ENCODE measurements at places on chromosomes 3 and 15.
A peak's percentile ranks its signal among the peaks of the same experiment; 100 is the strongest.

DNA sequence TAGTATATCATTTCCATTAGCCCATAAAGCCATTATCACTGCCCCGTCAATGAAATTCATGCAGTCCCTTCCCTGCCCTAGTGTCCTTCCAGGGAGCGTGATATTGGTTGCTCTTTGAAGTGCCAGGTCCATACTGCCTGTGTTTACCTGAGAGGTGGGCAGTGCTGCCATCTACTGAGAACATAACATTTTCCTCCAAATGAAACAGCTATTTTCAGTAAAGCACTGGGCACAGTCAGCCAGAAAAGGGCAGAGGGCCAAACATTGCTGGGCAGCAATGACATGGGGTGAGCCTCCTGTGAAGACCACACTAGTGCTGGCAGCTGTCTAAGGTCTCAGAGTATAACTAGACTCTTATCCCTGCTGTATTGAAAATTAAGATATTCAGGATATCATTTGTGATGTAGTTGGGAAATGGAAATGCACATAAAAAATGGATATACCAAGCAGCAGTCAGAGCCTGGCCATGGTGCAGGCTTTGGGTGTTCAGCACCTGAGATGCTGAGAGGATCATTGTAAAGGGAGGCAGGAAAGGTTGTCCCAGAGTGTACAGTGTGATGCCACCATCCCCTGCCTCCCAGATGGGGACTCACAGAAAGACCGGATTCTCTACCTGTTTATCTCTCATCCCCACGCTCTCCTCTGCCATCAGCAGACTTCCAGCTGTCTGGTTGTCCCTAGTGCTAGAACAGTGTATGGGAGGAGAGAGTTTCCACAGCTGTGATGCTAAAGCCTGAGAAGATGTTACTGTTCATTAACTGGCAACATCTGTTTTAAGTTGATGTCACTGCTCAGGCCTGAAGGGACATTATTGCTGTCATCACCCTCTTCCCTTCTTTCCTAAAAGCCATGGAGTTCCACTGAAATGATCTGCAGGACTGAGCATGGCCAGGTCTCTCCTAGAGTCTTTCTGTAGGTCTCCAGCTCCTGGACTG is 108.8 kb downstream of the ARNT2 start:
- DNase-seq, result no peak

GRCh38 chr3:28951772-28952556 is 328.9 kb upstream of the RBMS3 start:
- no peak for DNase-seq

DNA sequence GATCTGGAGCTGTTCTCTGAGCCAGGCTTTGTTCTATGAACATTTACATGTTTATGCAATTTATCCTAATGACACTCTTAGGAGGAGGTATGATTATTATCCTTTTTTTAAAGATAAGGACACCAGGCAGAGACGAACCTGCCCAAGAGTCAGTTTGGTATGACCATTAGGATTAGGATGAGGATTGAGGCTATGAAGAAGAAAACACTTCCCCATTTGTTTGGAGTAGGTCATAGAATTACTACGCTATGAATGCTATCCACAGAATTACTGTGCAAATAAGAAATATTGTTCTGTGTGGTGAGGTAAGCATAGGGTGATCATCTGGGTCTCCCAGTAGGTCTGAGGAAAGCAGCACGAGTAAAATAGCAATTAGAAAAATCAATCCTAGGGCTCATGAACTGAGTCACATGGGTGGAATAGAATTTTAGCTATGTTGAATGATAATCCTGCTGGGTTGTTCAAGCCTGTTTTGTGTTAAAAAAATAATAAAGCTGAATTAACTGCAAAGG is 23.9 kb downstream of the EIF4E3 start:
- no peak for DNase-seq

DNA sequence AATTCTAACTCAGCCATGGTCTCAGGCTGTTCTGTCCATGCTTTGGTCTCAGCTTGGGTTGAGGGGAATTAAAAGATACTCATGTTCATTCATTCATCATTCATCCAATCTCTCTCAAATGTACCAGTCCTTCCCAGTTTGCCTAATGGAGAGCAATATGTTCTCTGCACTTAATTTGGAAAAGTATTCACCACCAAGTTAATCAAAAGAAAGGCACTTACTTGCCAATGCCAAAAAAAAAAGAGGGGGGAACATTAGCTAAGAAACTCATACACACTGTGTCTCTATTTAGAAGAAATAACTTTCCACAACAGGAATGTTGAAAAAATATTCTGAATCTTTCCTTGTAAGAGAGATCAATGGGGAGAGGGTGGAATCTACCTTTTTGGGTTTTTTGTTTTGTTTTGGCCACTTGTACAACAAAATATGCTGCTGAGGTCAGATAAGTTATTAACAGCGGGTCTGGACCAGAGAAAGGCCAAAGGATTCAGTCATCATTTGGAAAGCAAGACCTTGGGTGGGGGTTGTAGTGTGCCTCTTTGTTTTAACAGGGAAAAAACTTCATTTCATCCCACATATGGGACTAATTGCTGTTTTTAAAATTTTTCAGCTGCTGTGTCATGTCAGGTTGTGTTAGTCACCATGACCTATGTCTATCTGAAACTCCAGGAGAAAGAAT is 152.3 kb downstream of the FBN1 start:
- no peak for DNase-seq

DNA sequence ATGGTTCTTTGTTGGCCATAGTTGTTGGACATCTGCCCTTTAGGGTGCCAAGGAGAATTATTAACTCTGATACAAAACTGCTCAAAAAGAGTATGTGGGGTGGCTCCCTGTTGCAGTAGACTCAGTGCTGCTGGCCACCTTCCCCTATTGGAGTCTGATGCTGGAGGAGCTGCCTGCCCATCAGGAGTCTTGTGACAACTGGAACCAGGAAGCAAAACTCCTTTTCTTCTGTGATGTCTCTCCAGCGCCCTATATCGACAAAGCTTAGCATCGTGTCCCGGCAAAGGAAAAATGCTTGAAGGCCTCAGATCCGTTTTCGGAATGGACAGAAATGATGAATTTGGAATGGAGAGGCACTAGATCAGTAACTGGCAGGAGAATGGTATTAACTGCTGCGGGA is 23.5 kb downstream of the PAK2 start:
- no peak for DNase-seq

DNA sequence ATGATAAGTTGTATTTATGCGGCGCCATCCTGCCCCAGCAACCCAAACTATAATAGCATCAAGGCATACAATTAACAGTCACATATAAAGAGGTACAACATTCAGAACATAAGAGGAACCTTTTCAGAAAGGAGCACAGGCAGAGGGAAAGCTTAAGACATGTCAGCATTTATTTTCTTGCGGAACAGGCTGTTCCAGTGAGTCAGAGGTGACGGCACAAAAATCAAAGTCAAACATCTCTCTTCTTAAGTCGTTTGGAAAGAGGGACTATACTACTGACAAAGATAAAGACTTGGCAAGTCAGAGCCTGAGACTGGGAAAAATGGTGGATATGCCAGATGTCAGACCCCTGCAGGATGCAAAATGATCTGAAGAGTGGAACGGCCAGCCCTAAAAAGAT is 128.4 kb downstream of the CTNNB1 start:
- no peak for DNase-seq

GRCh38 chr3:49529567-49529966 is 24.7 kb upstream of the BSN start:
- DNase-seq, result no peak

DNA sequence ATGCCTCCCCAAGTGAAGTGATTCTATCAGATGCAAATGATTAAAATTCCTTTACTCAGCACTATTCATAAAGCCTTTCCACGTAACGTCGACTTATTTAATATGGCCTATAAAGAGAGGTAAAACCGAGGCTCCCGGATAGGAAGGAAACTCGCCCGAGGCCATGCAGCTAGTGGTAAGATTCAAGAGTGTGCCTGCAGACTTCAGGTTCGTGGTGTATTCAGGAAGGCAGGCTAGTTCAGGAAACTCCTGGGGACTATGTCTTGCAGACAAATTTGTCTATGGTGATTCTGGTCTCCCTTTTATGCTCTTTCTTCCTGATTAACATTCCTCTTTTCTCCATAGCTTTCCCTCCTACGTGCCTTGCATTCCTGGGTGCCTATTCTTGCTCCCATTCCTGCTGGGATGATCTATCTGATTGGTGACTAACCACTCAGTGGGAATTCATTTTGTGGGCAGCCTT is 150.7 kb downstream of the SST start:
- peak; percentile 48 for DNase-seq

DNA sequence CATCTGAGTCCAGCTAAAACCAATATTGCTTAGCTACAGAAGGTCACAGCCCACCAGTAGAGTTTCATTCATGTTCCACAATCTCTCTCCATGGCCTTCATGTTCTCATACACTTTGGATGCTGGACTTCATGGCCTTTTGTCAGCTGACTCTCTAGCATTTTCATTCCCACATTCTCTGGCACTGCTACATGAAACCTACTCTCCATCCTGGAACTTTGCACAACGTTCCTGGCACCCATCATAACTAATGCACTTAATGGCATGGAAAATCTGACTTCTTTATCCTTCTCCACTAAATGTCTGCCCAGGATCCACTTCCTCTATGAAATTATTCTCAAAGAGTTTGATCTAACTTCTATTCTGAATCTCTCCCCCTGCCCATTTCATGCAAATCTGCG is 56.9 kb downstream of the SLC9A9 start:
- no peak for DNase-seq

GRCh38 chr3:72887705-72888545 is at the start of gene GXYLT2:
TSS of gene GXYLT2 (plus strand) at chr3:72888046. CDS start at chr3:72888234, 188 bp downstream.
- DNase-seq, result peak; percentile 84

DNA sequence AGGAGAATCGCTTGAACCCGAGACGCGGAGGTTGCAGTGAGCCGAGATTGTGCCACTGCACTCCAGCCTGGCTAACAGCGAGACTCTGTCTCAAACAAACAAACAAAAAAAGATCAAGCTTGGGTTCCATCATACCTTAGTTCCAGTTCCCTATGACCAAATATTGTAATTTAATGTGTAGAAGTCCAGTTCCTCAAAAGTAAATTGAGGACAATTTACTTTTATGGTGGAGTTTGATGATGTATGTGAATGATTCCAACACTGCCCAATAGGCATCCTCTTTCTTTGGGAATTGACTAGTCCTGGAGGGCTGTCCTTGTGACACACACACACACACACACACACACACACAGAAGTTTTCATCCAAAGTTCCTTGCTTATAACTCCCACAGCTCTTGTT is 2.8 kb upstream of the PKM start:
- DNase-seq, result no peak

GRCh38 chr3:165729756-165730155 is 107.5 kb downstream of the BCHE start:
- no peak for DNase-seq

DNA sequence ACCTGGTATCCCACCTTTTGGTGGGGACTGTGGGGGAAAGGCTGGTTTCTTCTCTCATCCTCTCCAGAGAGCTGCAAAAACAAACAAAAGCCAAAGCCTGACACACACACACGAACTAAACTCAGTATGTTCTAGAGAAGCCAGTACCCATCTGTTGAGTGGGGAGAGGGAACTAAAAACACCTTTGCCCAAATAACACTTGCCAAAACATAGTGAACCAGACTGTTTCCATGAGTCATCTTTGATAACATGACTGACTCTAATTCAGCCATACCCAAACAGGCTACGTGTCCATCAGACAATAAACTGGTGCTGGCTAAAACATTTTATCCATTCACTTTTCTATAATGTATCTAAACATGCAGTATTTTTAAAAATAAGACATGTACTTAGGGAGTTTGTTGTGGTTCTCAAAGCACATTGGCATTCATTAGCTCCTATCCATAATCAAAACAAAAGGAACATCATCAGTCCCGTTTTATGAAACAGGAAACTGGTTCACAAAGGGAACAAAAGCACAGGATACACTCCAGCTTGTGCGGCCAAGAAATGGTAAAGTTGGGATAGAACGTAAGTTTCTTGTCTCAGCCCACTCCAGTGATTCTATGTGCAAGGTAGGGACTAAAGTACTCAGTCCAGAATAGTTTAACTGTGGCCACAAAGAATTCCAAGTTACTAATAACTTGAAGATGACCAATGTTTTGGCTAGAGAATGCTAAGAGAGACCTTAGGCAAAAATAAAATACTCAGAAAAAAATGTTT is 16.1 kb downstream of the LYSMD2 start:
- DNase-seq, result no peak

DNA sequence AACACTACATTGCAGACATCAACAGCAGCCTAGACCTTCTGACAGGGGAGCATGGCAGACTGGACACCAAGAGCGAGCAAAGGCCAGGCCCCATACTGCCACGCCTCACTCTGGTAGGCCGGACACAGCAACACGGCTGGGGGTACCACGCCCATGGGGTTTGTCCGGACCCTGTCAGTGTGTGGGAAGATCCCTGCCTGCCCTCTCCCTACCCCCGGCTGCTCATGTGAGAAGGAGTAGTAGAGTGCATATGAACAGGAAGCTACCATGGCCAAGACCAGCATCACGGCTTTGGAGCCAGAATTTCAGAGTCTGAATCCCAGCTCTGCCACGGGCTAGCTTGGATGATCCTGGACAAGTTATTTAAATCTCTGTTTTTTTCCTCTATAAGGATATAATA is 27.9 kb downstream of the ALDH1L1 start:
- peak; percentile 32 for DNase-seq

DNA sequence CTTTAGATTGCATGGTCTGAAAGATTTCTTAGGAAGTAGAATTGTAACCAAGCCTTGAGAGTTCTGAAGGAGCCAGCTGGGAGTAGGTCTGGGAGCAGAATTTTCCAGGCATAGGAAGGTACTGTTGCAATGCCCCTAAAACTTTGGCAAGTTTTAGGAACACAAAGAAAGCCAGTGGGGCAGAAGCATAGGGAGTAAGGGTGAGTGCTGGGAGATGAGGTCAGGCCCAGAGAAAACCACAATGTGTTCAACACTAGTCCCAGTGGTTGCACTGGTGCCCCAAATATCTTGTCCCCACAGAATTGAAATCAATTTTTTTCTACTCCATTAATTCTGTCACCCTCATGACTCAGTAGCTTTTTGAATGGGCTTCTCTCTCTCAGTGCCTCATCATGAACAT is 120.7 kb upstream of the GALNT15 start:
- DNase-seq, result no peak

DNA sequence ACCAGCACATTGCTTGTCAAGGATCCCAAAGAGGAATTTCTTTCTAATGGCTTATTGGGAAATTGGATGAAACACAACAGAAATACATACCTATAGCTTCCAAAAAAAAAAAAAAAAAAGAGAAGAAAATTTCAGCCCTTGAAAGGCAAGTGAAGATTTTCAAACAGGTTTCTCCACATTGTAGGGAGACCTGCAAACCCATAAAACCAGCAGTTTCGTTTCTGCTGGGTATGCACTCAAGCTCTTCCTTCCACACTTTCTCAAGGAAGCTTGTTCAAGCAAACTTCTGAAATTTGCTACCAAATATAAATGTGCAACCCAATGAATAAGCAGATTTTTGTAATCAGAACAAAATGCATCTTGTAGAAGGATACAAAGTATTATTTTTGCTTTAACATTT is 15.9 kb upstream of the SH3BP5 start:
- DNase-seq, result no peak

GRCh38 chr3:49462222-49462621 is 7.8 kb upstream of the DAG1 start:
- DNase-seq, result no peak

DNA sequence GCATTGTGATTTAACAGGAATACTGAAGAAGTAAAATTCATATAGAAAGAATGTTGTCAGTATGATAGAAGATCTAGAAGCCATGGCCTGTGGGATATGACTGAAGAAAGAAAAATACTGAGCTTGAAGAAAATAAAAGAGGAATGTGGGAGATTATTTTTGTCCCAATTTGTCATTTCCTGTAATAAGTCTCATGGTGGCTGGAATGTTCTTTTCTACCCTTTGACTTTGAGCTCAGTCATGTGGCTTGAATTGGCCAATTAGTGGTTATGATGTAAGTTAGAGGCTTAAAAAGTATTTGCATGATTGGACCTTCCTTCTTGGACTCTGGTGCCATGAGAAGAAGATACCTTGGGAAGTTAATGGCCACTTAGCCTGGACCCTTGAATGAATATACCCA is 14.1 kb downstream of the APH1B start:
- DNase-seq, result no peak
